ENCODE measurements at places on chromosomes 13 and 19.

DNA sequence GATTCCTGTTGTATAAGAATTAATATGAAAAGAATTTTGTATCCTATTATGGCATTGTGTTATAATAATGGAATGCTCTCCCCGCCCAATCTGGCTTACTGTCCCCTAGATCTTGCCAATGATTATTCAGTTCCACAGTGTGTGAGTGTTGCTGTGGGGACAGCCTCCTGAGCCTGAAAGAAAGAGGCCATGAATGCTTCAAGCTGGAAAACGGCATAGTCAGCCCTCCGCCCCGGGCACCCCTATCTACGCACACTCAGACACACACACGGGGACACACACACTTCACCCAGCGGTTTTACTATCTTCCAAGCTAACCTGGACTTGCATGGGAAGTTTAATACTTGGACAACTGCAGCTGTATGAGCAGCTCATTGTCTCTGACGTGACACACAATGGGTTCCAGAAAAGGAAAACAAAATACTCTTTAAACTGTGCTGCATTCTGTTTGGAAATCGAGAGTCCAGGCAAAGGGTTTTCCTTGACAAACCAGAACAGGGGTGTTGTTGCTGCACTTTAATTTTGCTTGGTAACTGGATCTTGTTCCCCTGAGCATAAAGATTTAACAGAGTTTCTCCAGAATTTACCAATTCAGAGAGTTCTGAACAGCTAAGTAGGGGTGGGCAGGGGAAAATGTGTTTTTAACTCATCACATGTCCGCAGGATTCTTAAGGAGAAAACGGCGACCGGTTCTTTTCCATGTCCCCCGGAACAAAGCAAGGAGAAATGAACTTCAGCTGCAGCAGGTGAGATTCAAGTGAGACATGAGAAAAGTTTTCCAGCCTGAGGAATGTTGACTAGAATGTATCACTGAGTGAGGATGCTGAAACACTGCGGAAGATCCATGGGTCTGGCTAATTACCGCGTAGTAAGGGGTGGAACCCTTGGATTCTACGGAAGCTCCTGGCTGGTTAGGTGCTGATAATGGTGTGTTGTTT lies 472.9 kb downstream of the FOXO1 start:
- DNase-seq, result no peak

- DNase-seq, result no peak
Measured at GRCh38 chr13:78655906-78656305, 3.0 kb downstream of the OBI1 start.

DNA sequence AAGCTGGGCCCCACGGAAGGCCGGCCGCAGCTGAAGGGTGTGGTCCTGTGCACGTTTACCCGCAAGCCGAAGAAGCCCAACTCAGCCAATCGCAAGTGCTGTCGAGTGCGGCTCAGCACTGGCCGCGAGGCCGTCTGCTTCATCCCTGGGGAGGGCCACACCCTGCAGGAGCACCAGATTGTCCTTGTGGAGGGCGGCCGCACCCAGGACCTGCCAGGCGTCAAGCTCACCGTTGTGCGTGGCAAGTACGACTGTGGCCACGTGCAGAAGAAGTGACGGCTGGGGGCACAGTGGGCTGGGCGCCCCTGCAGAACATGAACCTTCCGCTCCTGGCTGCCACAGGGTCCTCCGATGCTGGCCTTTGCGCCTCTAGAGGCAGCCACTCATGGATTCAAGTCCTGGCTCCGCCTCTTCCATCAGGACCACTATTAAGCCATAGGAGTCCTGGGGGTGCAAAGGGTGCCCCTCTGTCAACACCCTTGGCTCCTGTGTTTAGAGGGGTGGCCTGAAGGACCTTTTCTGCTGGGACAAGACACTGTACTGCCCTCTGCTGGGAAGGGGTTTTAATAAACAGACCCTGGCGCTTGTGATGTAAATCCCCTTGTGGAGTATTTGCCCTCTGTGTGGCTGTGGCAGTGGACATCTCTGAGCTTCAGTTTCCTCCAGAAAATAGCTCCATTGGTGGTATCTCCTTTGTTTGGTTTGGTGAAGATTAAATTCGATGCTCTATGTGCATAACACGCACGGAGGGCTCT lies 1.9 kb downstream of the MRPS12 start:
- DNase-seq, result peak; percentile 17

DNA sequence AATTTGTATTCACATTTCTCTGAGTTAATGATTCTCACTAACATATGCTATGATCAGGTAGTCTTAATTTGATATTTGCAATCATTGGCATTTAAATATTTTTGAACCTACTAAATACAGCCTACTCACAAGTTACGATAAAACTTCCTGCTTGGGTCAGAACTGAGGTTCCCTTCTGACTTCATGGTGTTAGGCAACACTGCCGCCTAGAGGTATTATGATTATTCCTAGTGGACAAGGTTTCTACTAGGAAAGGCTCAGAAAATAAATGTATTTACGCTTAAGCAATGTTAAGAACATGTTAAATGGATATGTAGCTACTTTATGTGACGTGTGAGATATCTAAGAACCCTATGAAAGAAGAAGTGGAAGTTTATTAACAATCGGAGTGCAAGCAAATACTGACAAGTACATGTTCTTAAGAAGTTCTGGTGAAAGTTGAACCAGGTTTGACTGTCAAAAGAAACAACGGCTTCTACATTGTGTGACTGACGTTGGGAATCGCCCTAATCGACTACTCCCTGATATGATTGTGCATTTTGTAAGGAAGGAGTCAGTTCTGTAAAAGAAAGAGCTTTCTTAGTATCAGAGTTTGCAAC lies 1395.8 kb downstream of the SLITRK5 start:
- no peak for DNase-seq

DNA sequence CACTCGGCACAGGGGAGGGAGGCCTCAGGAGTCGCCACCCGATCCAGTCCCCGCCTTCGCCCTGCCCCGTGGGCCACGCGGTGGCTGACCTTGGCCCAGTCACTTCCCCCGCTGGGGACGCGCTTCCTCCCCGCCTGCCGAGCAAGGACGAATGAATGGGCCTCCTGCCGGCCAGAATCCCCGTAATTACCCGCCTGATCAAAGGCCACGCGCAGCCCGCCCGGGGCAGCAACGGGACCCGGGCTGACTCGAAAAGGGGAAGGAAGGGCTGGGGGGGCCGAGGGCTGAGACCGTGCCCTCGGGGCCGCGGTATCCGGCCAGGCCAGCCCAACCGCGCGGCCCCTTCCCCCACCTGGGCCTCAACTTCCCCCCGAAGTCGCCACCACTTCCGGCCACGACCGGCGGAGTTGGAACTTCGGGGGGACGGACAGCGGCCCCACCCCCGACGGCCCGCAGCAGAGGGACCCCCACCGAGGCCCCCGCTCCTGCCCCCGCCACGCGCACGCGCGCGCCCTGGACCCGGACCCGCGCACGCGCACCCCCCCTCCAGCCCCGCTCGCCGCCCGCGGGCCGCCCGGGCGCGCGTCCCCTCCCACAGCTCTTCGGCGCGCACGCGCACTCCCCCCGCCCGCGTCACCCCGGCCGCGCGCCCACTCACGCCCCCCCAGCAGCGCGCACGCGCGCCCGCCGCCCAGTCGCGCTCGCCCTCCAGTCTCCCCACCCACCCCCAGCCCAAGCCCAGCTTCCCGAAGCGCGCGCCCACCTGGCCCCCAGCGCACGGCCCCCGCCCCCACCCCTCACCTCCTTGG lies 520 bp downstream of the ZNF787 start:
- peak; percentile 79 for DNase-seq

GRCh38 chr19:57434386-57435061 lies 601 bp upstream of the ZNF749 start:
- DNase-seq, result no peak

- DNase-seq, result no peak
Measured at GRCh38 chr13:31441800-31442510, 242.2 kb downstream of the B3GLCT start.

DNA sequence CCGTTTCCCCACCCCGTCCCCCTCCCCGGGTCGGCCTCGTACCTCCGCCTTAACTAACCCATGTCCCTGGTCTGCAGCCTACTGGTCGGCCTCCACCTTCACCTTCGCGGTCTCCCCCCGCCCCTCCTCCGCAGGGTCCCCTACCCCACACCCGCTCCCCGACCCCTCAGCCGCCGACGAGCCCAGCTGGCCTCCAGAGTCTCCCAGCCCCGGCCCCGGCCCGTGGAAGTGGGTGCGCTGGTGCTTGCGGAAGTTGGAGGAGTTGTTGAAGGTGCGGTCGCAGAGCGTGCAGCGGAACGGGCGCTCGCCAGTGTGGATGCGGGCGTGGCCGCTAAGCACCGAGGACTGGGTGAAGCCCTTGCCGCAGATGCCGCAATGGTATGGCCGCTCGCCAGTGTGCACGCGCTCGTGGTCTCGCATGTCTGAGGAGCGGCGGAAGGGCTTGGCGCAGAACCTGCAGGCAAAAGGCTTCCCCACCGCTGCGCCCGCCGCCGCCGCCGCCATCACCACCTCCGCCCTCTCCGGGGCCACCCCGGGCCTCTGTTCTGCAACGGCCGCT lies 2.6 kb downstream of the ZNF784 start:
- DNase-seq, result no peak

- DNase-seq, result no peak
Measured at GRCh38 chr13:21001471-21001870, 59.9 kb downstream of the LATS2 start.

DNA sequence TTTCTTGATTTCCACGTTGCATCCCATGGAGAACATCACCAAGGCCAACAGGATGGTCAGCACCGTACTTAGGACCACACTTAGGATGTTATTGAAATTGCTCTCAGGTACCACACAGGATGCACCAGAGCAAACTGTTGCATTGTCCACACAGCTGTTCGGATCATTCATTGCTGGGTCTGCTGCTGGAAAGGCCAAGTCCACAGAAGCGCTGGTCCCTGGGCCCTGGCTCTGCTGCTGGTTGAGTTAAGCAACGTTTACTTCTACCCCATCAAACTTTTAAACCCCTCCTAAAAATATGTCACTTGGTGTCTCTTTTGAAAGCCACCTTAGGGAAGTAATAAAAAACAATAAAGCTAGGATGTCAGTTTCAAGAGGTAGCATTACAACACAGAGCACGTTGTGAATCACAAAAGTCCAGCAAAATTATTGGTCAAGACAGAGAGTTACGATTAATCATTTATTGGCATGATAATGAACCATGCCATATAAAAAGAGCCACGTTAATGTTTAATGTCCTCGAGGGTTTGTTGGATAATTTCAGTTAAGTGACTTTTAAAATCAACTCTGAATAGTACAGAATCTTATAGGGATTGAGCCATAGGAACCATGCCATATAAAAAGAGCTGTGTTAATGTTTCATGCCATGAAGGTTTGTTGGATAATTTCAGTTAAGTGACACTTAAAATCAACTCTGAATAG lies at the start of gene SLC10A2:
Gene SLC10A2, minus strand, starts transcription at position 339 of the 702 bp plus-strand sequence. Its CDS starts 168 bp downstream, at position 171.
- no peak for DNase-seq

DNA sequence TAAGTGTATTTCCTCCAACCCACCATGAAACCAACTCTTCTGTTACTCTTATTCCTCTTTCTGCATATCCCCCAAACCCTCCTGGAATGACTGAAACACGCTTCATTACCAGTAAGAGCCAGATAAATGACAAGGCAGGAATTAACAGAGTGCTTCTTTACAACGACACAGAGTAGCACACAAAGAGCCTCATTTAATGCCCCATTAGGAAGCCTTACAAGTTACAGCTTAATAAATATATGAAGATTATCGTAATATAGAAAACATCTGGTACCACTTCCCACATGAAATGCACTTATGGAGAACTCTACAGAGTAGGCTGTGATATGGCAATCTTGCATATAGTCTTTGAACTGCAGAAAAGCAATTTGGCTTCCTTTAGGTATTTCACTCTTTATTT lies 116.8 kb downstream of the ENOX1 start:
- no peak for DNase-seq

DNA sequence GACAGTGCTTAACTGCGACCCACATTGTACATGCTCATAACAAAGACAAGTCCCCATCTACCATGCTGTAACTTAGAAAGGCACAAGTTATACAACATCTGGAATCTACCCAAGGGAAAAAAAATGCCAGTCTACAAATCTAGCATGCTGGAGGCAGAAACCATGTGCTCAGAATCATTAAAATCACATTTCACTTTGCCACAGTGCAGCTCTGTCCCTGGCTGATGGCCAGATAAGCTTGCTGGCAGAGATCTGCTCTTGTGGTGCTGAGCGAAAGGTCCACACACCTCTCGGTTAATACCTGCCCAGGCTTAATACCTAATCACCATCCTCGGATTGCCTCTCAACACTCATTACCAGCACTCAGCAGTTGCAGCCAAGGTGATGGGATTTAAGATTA lies 74.1 kb upstream of the UQCRFS1 start:
- no peak for DNase-seq

- no peak for DNase-seq
Measured at GRCh38 chr13:45185286-45185685, 15.6 kb downstream of the KCTD4 start.

DNA sequence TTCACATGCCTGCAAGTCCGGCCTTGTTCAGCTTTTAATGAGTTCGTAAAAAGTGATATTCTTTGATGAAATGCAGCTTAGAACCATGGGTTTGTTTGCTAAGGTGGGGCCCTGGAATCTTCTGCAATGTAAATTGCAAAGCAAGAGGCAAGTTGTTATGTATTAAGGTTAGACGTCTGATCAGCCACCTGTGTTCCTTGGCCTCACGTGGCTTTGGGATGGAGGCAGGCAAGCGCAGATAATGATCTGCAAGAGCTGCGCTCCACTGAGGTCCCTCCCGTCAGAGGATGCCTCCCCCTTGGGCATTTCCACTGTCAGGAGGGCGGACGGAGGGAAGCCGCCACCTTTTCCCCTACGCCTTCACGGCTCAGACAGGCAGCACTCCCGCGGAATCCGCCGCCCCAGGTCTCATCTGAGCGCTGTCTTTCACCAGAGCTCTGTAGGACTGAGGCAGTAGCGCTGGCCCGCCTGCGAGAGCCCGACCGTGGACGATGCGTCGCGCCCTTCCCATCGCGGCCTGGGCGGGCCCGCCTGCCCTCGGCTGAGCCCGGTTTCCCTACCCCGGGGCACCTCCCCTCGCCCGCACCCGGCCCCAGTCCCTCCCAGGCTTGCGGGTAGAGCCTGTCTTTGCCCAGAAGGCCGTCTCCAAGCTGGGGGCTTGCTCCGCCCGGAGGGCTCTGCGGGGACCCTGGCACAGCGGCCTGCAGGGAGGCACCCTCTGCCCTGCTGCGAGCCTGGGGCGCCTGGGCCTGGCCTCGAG lies 110.9 kb downstream of the CRYL1 start:
- DNase-seq, result no peak

GRCh38 chr13:23570099-23570920 lies at the start of gene TNFRSF19:
Gene TNFRSF19 (plus strand): TSS chr13:23570412. CDS start chr13:23590184, 19,772 bp downstream.
- DNase-seq, result no peak

- no peak for DNase-seq
Measured at GRCh38 chr13:96817336-96817941, 176.8 kb downstream of the OXGR1 start.

GRCh38 chr19:18457483-18458331 lies 19.8 kb upstream of the ISYNA1 start:
- no peak for DNase-seq

All from central memory CD4-positive, alpha-beta T cell (primary cell).